ENCODE measurements at places on chromosomes 3 and 15. TPM values are rescaled to one million over a fixed set of nuclear protein-coding genes. Genes with fewer than 3 reads are reported as not detected.

GRCh38 chr3:114672692-114673447, 379.0 kb downstream of the TIGIT start:
- DNase-seq: no peak

GRCh38 chr15:59307165-59307537, 65.5 kb downstream of the MYO1E start:
- no peak for DNase-seq

GRCh38 chr15:20272422-20273184, 269.0 kb downstream of the GOLGA6L6 start:
- DNase-seq: no peak

DNA sequence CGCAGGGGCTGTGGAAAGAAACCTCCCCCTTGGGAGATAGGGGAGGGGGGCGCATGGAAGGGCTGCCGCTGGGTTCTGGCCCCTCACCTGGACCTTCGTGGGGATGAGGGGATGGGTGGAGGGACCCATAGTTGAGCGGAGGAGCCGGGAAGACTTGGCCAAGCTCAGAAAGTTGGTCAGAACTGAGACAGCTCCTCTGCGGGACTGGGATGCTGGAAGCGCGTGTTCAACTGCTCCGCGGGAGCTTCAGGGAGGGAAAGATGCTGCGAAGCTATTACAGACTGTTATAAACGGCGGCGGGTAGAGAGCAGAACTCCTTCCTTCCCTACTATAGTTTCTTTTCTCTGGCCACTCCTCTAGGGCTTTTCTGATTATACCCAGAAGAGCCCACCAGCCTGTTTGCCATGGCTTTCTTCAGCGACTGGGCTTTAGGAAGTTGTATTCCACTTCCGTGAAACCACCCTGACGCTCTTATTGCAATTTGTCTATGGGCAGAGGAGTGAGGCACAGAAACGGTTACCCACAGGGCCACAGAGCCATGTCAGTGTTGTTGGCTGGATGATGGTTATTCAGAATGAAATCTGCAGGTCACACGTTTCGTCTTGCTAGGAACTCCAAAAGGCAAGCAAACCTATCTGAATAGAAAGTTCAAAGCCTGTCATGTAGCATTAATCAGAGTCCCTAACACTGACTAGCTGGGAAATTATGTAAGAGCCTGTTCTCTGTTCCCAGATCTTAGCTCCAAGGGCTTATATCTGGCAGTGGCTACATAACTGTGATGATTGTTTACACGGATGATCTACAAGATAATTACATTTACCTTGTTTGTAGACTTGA, 1.1 kb downstream of the SYNPR start:
- no peak for DNase-seq

DNA sequence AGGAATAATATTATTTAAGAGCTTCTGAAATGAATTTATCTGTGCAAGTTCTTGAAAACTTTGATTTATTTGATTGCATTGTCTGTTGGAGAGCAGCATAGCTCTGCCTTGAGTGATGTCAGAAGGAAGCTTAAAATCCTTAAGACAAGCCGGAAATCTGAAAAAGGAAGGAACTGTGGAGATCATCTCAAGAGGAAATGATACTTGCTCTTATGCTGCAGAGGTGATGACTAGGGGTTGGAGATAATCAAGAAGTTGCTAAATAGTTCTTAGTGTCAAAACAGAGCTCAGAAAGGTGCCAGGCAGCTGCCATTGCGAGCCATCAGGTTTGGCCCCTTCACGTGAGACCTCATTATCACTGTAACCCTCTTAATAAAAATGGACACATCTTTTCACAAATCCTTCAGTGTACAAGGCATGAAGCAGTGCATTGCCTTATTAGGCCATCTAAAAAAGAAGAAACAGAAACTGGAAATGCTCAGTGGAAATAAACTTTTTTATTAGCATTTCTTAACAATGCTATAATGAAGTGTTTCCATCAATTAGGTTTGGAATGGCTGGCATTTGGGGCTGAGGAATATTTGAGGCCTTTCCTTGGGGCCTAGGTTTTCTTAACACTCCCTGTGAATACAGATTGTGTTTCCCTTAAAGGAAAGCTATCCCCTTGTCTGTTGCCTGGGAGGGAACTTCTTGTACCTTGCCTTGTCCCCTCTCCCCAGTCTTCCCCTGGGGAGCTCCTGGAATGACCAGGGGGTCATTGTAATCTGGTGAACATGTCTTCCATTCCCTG, 34.5 kb upstream of the VILL start:
- no peak for DNase-seq

DNA sequence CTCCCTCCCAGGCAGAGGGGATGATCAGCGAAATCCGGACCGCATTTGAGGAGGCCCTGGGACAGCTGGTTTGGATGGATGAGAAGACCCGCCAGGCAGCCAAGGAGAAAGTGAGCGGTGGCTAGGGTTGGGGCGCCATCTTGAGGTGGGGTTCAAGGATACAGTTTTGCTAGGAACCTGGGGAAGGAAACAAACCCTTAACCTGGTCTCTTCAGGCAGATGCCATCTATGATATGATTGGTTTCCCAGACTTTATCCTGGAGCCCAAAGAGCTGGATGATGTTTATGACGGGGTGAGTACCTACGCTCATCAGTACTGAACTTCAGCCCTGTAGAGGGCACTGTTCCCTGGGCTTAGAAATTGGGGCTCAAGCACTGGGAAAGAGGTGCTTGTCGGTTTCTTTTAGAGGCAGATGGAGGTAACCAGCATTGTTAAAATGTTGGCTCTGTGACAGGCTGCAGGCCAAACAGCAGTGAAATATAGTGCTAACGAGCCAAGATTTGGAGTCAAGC, 9.6 kb upstream of the PSMD2 start:
- DNase-seq: peak; percentile 74

RETNLB gene
- polyA plus RNA-seq: not detected

TUSC7 gene
- polyA plus RNA-seq: not detected

Measured in A549 (cell line).